ENCODE measurements at places on chromosomes 11 and 22.

DNA sequence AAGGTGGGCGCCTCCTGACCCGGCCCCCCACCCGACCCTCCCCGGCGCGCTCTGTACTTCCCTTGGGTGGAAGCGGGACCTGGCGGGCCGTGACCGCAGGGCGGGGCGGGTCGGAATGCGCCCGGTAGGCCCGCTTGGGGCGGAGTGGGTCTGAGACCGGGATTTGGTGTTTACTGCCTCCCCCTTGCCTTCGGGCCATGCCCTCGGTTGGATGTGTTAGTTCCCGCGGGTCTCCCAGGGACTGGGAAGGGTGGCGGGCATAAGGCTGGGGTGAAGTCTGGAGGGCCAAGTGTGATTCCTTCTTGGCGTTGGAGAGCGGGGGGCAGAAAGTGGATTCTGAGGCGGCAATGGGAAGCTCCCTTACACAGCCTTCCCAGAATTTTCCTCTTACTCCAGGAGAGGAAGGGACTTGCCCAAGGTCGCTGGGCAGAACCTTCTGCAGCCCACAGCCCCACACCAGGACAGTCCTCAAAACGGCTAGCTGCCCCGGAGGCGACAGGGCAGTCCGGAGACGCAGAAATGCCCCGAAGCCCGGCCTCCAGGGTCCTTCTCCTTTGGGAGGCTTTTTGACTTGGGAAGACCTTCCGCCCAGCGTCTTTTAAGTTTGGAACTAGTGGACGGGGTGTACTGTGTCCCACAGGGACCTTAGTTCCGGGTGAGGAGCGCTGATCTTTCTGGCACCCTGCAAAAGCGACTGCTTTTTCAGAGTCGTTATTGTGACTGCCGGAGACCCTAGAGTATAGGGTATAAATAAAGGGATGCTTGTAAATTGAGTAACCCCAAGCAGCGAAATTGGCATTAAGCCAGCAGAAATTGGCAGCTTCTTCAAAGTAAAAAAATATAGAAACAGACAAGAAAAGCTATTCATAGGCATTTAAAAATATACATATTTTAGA, 647 bp downstream of the SWAP70 start:
- no peaks in the 10 kb centered on the region for H3K27me3 ChIP-seq
- H3K4me3 ChIP-seq: peak overlapping the region; percentile 95
- H3K36me3 ChIP-seq: peaks cover 26% of the 10 kb centered on the region
- no peak overlapping the region for H3K27ac ChIP-seq

DNA sequence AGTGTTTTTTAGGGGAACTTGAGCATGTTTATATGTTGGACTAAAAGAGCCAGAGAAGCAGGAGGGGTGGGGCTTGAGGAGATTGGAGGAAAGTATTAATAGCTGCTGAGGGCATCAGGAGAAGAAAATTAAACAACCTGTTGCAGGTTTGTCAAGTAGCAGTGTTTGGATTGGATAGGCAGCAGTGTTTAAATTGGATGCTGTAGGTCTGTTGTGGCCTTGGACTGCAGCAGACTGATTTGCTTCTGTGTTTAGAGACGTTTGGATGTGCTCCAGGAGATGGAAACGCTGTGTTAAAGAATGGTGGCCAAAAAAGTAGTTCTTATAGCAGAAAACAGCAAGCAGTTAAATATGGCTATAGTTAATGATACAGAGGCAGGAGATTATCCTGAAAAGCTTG, 5.7 kb downstream of the EIF3L start:
- H3K36me3 ChIP-seq: peaks cover 79% of the 10 kb centered on the region
- H3K27me3 ChIP-seq: no peaks in the 10 kb centered on the region
- no peak overlapping the region for H3K4me3 ChIP-seq
- H3K4me1 ChIP-seq: no peaks in the 10 kb centered on the region
- H3K27ac ChIP-seq: no peak overlapping the region
- no peak for DNase-seq

GRCh38 chr11:113681282-113681681, 24.8 kb downstream of the TMPRSS5 start:
- H3K27me3 ChIP-seq: no peaks in the 10 kb centered on the region
- H3K36me3 ChIP-seq: no peaks in the 10 kb centered on the region
- H3K4me1 ChIP-seq: no peaks in the 10 kb centered on the region

DNA sequence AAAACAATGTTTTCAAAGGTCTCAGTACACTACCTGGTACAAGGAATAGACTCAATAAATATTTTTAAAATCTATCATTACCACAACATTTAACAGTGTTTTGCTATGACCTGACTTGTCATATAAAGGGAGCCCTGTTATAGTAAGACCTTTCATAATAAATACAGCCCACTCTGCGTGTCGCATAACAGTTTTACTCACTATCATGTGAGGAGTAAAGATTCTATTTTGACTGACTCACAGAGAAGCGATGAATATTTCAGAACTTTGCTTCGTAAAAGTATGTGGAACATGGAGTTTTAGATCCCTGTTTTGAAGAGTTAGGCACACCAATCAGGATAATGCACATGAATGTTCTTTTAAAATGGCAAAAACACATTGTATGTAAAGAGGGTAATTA, 531.2 kb downstream of the KCNA4 start:
- no peak overlapping the region for H3K4me3 ChIP-seq
- no peaks in the 10 kb centered on the region for H3K4me1 ChIP-seq
- DNase-seq: no peak
- H3K27ac ChIP-seq: no peak overlapping the region

Measured in H9 (cell line).